ENCODE measurements at places on chromosomes 12 and 14.

DNA sequence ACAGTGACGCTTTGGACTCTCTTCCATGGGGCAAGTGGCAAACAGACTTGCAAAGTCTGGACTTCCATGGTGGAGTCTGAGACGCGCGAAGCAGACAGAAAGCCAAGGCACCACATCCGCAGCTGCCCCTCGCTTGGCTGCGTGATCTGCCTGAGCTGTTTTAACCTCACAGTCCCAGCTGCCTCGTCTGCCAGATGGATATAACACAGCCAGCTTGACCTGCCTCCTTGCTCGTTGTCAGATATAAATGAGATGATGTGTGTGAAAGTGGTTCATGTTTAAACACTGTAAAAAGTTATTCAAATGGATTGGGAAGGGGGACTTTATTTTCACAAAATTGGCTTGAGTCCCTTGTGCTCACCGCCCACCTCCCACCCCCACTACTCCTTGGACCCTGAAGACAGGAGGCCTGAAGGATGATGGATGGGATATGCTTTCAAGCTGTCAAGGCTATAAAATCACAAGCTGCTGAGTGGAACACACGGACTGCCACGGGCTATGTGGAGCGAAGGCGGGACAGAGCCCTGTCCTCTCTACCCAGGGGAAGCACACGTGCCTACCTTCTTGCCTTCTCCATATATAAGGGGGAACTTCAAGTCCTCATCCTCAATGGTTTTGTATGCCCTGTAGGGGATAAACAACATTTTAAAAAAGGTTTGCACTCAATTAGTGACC, 226.9 kb downstream of the MON2 start:
- no peak for DNase-seq

DNA sequence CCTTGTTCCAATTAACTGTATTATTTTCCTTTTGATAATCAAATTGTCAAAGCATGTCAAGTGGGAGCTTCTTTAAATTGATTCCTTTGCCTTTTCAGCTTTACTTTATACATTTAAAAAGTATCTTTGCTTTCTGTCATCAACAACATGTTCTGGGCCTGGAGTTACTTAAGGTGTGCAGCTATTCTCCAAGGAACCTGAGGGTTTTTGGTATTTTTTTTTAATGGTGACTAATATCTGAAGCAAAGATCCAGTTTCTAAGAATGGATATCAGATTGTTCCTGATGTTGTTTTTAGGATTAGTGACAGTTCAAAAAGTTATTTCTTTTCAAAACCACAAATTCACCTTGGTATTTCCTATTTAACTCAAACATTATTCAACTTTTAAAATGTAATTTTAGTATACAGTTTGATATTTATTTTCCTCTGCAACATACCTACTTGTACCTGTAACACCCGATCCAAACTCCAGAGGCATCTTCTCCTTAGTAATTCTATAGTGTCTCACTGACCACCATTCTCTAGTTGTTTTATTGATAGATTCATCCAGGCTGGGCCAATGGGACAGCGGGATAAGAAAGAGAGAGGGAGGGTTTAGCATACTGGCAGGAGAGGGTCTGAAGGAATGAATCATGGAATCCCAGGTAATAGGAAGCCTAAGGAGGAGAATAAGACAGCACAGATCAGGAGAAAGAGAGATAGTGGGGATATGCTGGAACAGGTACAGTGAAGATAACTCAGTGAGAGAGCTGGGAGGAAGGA, 3.1 kb downstream of the CBLN3 start:
- no peak for DNase-seq

DNA sequence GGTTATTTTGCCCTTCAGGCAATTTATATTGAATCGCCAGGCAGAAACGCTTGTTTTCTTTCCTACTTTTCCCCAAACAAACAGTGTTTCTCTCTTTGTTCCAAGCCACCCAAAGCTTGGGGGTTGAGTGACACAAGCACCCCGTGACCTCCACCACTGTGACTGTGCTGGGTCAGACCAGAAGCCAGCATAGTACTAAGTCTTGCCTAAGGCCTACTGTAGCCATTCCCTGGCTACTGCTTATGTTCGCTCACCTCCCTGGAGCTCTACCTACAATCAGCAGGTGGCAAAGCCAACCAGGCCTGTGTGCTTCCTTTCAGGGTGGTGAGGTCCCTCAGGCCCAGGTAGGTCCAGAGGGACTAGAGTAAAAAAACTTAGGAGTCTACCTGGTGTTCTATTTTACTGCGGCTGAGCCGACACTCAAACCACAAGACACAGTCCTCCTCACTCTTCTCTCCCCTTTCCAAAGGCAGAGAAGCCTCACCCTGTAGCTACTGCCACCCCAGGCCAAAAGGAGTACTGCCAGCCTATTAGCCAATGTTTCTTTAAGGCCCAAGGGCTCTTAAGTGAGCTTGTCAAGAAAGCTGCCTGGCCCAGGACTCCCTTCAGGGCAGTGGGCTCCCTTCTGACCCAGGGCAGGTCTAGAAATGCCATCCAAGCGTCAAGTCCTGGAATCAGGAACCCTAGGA, 411.8 kb upstream of the MIS18BP1 start:
- no peak for DNase-seq

- DNase-seq: no peak
Observed at GRCh38 chr14:88879022-88879421, 54.6 kb downstream of the TTC8 start.

DNA sequence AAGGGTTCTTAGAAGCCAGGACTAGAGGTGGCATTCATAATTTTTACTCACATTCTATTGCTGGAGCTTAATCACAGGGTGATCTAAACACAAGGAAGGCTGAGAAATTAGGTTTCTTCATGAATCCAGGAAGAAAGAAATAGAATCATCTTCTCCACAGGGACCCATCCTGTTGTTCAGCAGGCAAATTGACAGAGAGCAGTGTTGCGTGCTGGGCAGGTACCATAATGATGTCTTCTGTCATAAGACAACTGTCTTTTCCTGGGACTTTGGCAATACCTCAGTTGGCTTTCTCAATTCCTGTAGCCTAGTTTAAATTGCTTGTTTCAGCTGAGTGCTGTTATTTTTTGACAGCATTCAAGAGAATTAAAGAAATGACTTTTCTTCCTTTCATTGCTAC, 468.0 kb upstream of the SYT1 start:
- DNase-seq: no peak

GRCh38 chr12:110200124-110200417, 75.9 kb downstream of the IFT81 start:
- DNase-seq: no peak

- DNase-seq: peak; percentile 72
Observed at GRCh38 chr12:52870361-52871290, 21.8 kb upstream of the KRT78 start.

DNA sequence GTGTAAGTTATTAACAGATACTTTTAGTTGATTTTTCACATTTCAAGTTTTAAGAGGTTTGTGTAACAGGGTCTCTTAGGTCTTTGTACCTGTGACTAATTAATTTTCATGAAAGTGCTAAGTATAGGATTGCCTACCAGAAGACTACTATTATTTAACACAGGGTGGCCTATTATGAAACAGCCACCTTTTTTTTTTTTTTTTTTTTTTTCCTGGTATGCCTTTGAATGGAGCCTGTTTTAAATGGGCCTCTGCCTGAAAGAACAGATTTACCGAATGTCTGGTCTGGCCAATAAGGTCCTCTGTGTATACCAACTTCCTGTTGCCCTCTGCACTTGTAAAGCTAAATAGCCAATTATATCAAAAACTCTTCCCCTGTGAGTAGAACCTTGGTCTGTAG, 62.5 kb downstream of the SLC38A6 start:
- DNase-seq: no peak

DNA sequence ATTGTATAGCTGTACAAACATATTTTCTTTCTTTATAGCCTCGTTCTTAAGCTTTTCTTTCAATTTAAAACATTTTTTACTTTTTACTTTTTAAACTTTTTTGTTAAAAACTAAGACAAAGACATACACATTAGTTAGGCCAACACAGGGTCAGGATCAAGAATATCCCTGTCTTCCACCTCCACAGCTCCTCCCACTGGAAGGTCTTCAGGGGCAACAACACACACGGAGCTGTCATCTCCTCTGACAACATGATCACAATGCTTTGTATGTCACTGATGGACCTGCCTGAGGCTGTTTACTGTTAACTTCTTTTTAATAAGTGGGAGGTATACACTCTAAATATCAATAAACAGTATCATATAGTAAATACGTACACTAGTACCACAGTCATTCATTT, 191.3 kb downstream of the SYT10 start:
- DNase-seq: no peak

GRCh38 chr12:12646483-12647072, 34.9 kb downstream of the CREBL2 start:
- DNase-seq: no peak

DNA sequence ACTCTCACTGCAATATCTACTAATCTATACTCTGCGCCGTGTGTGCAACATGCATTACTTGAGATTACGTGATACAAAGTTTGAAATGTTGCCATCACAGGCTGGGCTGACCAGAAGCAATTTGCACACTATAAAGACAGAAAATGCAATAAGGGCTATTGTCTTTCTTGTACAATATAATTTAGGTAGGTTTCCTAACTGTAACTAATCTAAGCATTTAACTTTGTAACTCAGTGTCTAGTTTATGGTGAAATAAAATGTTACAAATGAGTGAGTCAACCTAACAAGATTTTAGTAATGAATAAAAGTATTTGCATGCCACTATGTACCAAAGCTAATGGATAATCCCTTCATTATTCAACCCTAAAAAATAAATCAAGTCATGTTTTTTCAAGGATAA, 57.8 kb downstream of the LRP6 start:
- no peak for DNase-seq

DNA sequence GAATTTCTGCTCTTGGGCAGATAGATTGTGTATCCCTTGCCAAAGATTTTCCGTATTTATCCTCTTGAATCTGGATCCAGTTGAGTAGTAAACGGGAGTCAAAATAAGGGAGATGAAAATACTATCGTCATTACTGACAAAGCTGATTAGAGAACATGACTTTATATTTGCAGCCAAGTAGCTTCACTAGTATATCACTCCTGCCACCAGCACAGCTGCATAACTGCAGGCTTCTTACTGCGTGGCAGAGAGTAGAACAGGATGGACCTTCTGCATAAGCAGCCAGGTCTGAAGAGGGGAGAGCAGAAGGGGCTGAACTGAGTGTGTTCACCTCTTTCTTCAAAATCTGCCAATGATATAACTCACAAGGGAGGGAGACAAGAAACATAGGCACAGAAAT, 283.7 kb downstream of the FBXL14 start:
- no peak for DNase-seq

- DNase-seq: no peak
Observed at GRCh38 chr14:26870096-26870495, 272.3 kb upstream of the NOVA1 start.

DNA sequence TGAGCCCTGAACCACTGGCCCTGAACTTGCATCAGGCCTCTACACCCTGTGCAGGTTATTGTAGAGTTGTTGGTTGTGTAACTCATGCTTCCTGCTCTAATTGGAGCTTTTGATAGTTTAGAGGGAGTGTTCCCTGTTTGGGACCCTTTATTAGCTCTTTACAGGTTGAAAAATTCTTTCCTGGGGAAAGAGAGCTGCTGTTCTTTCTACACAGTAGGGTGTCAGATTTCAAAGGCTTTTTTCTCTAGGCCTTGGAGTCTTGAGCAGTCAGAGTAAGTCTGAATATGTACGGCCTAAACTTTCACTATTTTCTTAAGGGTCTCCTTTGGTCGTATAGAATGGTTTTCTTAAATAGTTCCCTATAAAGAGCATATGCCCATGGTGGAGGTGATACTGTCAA, 60.8 kb upstream of the NEDD1 start:
- no peak for DNase-seq

- no peak for DNase-seq
Observed at GRCh38 chr12:16504200-16504599, 101.8 kb downstream of the LMO3 start.

GRCh38 chr12:48937170-48937569, 11.9 kb upstream of the FKBP11 start:
- DNase-seq: no peak

- no peak for DNase-seq
Observed at GRCh38 chr14:68899033-68899603, 80.0 kb downstream of the ACTN1 start.

- no peak for DNase-seq
Observed at GRCh38 chr14:22381408-22381760, 207.6 kb downstream of the DAD1 start.

DNA sequence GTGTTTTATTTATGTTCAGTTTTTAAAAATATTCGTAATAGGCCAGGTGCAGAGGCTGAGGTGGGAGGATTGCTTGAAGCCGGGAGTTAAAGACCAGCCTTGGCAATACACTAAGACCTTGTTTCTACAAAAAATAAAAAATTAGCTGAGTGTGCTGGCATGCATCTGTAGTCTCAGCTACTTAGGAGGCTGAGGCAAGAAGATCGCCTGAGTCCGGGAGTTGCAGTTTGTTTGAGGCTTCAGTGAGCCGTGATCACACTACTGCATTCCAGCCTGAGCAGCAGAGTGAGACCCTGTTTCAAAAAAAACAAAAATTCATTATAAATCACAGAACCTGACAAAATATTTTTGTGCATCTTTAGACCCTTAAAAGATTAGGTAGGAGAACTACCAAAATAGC, 240.1 kb upstream of the ARHGAP5 start:
- DNase-seq: no peak

GRCh38 chr14:38145142-38145541, 62.6 kb upstream of the SSTR1 start:
- no peak for DNase-seq

GRCh38 chr12:64608901-64609535, 1.3 kb upstream of the RASSF3 start:
- DNase-seq: peak; percentile 50

DNA sequence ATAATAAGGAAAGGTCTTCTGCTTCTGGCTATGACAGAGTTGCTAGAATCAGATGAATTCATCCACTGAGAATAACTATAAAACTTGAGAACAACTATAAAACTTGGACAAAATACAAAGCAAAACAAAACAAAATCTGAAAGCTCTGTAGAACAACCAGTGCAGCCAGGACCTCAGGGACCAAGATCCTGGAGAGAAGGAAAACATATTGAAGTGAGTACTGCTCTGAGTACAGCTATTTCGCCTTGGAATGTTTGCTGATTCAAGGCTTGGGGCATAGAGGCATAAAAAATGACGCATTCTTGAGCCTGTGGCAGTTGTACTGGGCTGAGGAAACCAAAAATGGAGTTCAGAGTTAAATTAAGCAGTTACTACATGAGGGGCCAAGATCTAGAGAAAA, 21.7 kb downstream of the FOXA1 start:
- no peak for DNase-seq

GRCh38 chr12:92765871-92766270, 63.1 kb downstream of the PLEKHG7 start:
- DNase-seq: no peak

GRCh38 chr14:101721951-101722661, 39.4 kb upstream of the PPP2R5C start:
- no peak for DNase-seq

DNA sequence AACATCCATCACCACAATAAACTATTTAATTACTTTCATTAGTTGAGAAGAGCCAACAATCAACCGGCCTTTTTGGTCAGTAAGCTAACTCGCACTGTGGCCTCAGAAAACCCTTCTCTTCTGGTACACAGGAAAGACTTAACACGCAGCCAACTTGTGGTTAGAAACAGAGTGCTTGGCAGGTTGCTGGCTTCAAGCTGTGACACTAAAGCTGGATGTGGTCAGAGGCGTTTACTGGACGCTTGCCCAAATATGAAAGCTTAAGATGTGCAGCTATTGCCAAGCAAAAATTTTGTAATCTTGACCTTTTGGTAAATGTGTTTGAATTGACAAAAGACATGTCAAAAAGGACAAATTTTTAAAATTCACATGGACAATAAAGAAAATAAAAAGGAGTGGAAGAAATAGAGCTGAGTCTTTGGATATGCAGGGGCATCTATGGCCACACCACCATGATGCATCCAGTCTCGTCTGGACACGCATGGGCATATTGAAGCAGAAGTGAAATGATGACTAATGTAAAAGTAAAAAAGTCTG, 2.6 kb upstream of the KLRK1 start:
- no peak for DNase-seq

Measured in large intestine (tissue), 12 donors.